ENCODE measurements at places on chromosomes 2 and 18. TPM values are rescaled to one million over a fixed set of nuclear protein-coding genes. Genes with fewer than 3 reads are reported as not detected.
A peak's percentile ranks its signal among the peaks of the same experiment; 100 is the strongest.

C2orf81 gene
- 0.64 TPM for total RNA-seq

COBLL1 gene
- total RNA-seq, result 92.8 TPM

ANKRD36B gene
- 34.2 TPM for total RNA-seq

DNA sequence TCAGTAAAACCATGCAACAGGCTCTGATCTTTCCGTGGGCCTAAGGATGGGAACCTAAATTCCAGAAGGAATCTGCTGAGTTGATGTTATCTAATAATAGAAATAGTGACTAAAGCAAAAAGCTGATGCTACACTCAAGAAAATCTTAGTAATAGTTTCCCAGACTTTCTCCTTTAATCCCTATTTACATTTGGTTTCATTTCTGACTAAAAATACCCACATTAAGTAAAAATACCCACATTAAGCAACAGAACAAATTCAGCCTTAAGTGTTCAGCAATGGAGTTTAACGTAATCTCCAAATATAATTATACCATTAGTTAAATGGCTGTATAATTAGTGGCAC lies 50.3 kb downstream of the CCBE1 start:
- no peaks in the 10 kb centered on the region for H3K27me3 ChIP-seq
- no peak overlapping the region for H3K4me3 ChIP-seq
- no peaks in the 10 kb centered on the region for H3K4me1 ChIP-seq
- no peaks in the 10 kb centered on the region for H3K36me3 ChIP-seq
- no peak for DNase-seq
- H3K27ac ChIP-seq, result no peak overlapping the region

DNA sequence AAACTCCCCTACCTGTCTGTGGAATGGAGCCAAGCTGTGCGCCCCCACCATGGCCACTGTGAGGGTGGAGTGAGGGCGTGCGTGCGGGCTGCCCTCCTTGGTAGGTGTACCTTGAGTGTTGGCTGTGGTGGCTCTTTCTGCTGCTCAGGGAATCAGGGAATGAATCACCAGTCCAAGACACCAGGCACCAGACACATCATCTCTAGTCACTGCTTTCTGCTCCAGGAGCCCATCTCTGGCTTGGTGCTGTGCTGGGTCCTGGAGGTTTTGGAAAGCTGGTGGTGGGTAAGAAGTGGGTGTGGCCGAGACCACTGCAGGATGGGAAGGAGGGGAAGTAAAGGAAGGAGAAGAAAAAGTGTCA lies 209.9 kb downstream of the SEPTIN10 start:
- DNase-seq, result no peak
- H3K27me3 ChIP-seq, result no peaks in the 10 kb centered on the region
- no peak overlapping the region for H3K27ac ChIP-seq

DNA sequence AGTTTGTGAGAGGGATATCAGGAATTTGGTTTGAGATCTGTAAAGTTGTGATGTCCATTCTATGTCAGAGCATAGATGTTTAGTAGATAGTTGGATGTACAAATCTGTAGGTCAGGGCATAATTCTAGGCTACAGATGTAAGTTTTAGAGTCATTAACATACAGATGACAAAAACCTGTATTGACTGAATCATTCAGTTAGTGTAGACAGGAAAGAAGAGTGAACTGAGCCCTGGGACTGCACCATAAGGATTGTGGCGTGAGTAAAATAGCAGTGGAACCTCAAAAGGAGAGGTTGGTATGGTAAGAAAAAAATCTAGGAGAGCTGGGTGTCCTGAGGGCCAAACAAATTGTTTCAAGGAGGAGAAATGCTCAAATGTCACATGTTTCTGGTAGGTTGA lies 73.1 kb upstream of the RPRM start:
- H3K4me1 ChIP-seq, result no peaks in the 10 kb centered on the region
- no peaks in the 10 kb centered on the region for H3K27me3 ChIP-seq
- H3K36me3 ChIP-seq, result no peaks in the 10 kb centered on the region
- DNase-seq, result no peak
- no peak overlapping the region for H3K27ac ChIP-seq

DNA sequence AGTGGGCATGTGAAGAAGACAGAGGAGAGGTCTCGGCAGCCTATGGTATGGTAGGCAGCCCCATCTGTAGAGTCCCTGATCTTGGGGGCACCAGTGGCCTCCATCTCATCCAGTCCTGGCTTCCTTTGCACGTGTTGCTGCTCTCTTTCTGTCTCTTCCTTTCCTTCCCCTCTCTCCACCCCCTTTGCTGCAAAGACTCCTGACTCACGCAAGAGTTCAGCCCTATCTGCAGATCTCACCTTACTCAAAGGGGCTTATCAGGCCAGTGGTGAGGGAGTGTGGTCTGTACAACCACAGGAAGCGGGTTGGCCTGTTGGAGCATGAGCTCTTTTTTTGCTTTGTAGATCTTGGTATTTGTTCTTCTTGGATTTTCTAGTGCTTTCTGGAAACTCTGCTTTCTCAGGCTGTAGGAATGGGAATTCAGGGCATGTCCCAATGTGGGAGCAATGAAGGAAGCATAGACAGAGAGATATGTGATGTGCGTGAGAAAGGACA lies 14.6 kb upstream of the NT5DC4 start:
- H3K27ac ChIP-seq, result no peak overlapping the region
- DNase-seq, result no peak
- no peak overlapping the region for H3K4me3 ChIP-seq
- H3K4me1 ChIP-seq, result no peaks in the 10 kb centered on the region
- H3K27me3 ChIP-seq, result no peaks in the 10 kb centered on the region
- no peaks in the 10 kb centered on the region for H3K36me3 ChIP-seq

- no peak for DNase-seq
- H3K4me1 ChIP-seq, result no peaks in the 10 kb centered on the region
- no peaks in the 10 kb centered on the region for H3K36me3 ChIP-seq
- peak overlapping the region; percentile 43 for H3K27ac ChIP-seq
- no peaks in the 10 kb centered on the region for H3K27me3 ChIP-seq
Measured at GRCh38 chr2:238573916-238574315, 147.2 kb downstream of the ASB1 start.

DNA sequence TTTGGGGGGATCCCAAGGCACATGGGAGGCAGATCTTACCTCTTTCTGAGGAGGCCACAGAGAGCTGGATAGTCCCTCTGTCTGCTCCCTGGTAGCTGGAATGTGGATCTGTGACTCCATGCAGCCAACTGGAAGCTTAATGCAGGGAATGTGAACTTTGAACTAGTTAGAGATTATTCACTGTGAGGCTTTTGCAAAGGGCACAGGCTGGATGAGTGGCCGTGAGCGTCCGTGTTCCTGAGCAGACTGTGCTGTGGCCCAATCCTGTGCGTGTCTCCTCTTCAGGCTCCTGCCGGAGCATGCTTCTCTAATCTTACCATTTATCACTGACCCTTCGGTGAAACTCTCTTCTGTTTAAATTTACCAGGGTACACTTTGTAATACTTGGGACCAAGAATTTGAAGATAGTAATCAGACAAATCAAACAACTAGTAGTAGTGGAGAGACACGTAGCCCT lies 187.6 kb downstream of the PTPRM start:
- no peak for DNase-seq
- H3K27ac ChIP-seq, result no peak overlapping the region
- H3K4me1 ChIP-seq, result no peaks in the 10 kb centered on the region
- no peak overlapping the region for H3K4me3 ChIP-seq

GRCh38 chr2:69997015-69997830 lies 35.8 kb upstream of the ASPRV1 start:
- H3K36me3 ChIP-seq, result no peaks in the 10 kb centered on the region
- no peaks in the 10 kb centered on the region for H3K4me1 ChIP-seq
- no peaks in the 10 kb centered on the region for H3K27me3 ChIP-seq
- peak; percentile 73 for DNase-seq
- H3K4me3 ChIP-seq, result no peak overlapping the region

DNA sequence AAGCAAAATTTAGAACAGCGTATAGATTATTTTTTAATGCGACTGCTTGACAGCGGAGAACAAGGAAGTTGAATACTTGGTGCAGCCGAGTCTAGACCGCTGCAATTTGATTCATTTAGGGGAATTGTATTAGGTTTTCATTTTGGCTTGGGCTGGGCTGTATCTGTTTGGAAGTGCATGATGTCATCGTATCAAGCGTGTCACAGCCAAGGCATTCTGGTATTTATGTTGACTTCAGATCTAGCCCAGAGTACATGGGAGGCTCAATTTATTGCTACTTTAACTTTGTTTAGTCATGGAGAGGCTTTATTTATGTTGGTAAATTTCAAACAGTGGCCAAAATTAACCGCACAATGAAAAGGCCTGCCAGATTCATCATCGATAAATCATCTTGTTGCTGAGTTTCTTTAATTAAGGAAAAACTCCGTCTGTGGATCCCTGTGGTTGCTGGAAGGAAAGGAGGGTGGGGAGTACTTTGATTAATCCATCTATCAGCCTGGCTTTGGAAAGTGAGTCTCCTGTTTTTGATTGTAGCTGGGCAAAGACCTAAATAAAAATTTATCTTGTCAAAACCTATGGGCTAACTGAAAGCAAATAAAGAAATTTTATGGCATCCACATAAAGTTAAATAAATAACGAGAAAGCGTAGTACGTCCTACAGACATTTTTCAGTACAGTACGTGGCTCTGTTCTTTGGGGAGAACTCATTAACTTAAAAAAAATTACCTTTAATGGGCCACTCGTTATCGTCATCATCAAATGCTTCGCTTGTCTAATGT lies 230.4 kb upstream of the SPRED2 start:
- H3K4me3 ChIP-seq, result no peak overlapping the region
- no peaks in the 10 kb centered on the region for H3K27me3 ChIP-seq
- no peak overlapping the region for H3K27ac ChIP-seq
- H3K4me1 ChIP-seq, result no peaks in the 10 kb centered on the region

GRCh38 chr2:190843890-190844699 lies 36.5 kb upstream of the GLS start:
- H3K4me3 ChIP-seq, result no peak overlapping the region
- DNase-seq, result no peak
- no peaks in the 10 kb centered on the region for H3K36me3 ChIP-seq
- no peaks in the 10 kb centered on the region for H3K4me1 ChIP-seq

DNA sequence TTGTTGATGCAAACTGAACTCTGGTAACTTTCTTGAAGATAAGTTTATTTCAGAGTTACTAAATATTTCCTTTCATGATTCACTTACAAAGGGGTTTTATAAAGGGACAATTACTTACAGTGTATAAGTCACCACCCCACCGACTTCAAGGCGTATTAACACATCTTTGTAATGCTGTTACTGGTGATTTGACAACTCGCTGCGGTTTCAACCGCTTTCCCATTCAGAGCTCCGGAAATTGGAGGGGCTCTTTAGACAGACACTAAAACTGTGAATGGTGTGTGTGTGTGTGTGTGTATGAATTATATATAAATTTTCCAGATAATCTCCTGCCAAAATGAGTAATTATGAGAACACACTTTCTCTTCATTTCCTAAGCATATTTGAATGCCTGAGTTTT lies 4.9 kb downstream of the TM4SF20 start:
- H3K27ac ChIP-seq, result no peak overlapping the region
- H3K27me3 ChIP-seq, result no peaks in the 10 kb centered on the region
- H3K4me1 ChIP-seq, result no peaks in the 10 kb centered on the region
- no peaks in the 10 kb centered on the region for H3K36me3 ChIP-seq
- no peak overlapping the region for H3K4me3 ChIP-seq

DNA sequence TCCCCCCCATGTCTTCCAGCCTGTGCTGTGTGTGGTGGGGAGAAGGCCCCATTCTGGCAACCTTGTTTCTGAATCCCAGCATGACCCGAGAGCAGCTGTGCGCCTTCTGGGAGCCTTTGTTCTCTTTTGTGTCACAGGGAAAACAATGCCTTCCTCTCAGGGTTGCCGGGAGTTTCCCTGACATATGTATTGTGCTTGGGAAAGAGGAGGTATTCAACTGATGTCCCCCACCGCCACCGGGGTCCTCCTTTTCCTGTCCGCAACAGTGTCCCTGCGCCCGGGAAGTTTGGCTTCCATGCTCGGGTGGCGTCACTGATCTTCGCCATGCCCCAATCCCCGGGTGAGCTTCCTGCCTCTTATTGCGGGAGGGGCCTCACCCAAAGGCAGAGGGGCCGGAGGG lies 77.5 kb upstream of the ASB18 start:
- H3K36me3 ChIP-seq, result no peaks in the 10 kb centered on the region
- H3K4me1 ChIP-seq, result no peaks in the 10 kb centered on the region
- DNase-seq, result no peak
- H3K4me3 ChIP-seq, result no peak overlapping the region
- H3K27ac ChIP-seq, result no peak overlapping the region

GRCh38 chr2:84458551-84459017 lies 496 bp downstream of the SUCLG1 start:
- peaks cover 5% of the 10 kb centered on the region for H3K4me1 ChIP-seq
- peak overlapping the region; percentile 89 for H3K27ac ChIP-seq
- no peaks in the 10 kb centered on the region for H3K27me3 ChIP-seq
- peak overlapping the region; percentile 99 for H3K4me3 ChIP-seq
- H3K36me3 ChIP-seq, result no peaks in the 10 kb centered on the region

GRCh38 chr2:98936353-98937351 lies 627 bp upstream of the CRACDL start:
- DNase-seq, result no peak
- no peaks in the 10 kb centered on the region for H3K36me3 ChIP-seq
- peaks cover 5% of the 10 kb centered on the region for H3K4me1 ChIP-seq

GRCh38 chr18:77373730-77374445 lies 124.2 kb downstream of the GALR1 start:
- H3K4me1 ChIP-seq, result no peaks in the 10 kb centered on the region
- DNase-seq, result no peak
- no peak overlapping the region for H3K27ac ChIP-seq
- no peaks in the 10 kb centered on the region for H3K27me3 ChIP-seq
- no peaks in the 10 kb centered on the region for H3K36me3 ChIP-seq
